ENCODE measurements at places on chromosomes 6 and 20.
A peak's percentile ranks its signal among the peaks of the same experiment; 100 is the strongest.

DNA sequence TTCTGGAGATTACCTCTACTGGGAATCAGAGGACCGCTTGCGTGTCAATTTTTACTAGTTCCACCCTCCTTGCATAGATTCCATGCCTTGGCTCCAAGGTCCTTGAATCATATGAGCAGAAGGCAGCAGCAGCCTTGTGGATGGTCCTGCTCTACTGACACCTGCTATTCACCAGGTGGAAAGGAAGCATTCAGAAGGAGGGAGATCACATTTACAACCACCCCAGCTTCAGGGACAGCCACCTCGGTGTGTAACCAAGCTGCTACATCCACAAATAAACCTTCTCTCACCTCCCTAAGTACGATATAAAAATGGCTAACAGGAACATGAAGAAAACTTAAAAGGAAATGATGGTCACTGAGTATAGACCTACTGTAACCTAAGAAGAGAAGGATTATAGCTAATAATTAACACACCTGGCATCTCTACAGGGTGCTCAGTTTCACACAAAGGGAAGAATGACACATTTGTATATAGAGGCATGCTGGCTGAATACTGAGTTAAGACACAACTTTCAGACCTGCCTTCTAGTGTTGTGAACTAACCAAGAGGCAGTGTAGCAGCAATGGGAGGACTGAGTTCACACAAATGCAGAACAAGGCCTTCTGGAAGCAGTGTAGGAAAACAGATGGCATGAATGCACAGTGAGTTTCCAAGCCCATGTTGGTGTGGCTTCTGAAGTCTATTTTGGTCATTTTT lies 46.3 kb upstream of the SRPK1 start:
- DNase-seq = no peak

DNA sequence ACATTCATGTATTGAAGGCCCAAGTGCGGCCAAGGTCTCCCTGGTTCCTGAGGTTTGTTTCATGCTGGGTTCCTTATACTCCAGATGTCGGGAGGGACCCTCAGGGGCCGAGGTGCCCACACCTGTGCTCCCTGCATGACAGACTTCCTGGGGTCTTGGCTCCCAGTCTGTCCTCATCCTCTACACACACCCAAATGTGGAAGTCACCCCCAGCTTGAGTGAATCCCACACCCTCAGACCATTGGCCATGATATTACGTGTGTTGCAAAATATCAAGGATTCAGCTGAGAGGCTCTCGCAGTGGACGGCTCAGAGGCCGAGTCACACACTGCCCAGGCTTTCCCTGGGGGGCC lies 82.2 kb upstream of the DUSP22 start:
- no peak for DNase-seq

DNA sequence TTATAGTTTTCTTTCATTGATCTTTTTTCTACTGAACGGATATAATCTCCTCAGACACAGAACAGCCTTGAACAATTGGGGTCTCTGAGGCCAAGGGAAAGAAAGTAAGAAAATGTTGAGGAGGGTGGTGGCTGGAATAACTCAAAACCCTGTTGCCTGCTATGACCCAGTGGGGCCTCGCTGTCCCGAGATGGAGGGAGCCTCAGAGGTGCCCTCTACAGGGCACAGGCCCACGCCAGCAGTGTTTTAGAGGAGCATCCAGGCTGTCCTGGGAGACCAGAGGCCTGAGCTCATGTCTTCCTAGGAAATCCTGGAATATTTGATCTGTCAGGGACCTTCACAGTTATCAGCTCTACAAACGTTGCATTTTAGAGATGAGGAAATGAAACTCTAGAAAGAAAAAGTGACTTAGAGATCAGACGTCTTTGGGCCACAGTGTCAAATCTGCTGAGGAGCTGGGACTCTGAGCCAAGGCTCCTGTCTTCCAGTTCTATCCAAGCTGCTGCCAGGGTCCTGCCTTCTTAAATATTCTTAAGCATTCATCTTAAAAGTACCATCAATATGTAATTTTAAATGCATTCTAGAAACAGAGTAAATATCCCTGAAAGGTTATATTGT lies 26.3 kb downstream of the ALDH5A1 start:
- DNase-seq = no peak

DNA sequence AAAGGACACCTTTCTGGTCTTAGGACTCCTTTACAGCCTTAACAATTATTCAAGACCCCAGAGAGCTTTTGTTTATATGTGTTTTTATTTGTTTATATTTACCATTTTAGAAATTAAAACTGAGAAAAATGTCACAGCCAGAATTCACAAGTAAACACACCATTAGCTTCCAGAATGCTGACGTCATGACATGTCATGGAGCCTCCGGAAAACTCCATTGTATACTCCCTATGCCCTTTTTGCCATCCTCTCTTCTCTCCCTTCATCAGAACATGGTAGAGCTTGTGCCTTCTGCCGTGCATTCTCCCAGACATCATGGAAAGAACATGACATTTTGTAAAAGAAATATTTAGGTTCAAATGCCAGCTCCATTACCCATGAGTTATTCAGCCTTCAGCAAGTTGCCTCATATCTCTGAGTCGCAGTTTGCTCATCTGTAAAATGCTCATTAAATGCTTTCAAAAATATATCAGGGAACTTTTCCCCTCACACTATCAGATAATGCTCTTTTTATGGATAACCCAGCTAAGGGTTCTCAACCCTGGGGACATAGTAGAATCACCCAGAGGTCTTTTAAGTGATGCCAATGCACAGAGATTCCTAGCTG lies 27.8 kb downstream of the TNFAIP3 start:
- no peak for DNase-seq

DNA sequence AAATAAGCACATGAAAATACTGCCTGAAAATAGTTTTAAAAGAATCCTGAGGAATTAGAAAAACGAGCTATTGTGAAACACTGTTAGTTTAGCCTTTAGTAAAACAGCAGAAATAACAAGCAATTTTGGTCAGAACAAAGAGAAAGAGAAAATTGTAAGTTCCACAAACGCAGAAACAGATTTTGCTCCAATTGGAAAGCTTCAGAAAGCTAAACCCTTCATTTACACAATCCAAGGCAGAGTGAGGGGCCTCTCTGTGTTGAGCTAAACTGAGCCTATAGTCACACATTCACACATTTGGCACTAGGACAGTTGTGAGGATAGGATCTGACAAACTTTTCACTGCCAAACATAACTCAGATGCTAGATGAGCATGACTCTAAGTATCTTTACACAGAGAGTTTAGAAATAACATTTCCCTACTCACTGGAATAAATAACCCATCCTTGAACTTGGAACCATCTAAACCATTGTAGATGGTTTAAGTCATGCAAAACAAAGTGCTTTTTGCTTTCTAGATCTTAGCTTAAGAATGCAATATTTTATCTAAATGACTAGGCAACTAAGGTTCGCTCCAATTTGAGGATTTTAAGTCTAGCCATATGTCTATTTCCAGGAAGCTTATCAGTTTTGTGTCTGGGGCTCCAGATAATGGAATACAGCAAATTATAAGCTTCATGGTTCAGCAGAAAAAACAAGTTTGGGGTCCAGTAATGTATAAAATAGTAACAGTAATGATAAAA lies 122.6 kb downstream of the SGK1 start:
- DNase-seq = no peak

DNA sequence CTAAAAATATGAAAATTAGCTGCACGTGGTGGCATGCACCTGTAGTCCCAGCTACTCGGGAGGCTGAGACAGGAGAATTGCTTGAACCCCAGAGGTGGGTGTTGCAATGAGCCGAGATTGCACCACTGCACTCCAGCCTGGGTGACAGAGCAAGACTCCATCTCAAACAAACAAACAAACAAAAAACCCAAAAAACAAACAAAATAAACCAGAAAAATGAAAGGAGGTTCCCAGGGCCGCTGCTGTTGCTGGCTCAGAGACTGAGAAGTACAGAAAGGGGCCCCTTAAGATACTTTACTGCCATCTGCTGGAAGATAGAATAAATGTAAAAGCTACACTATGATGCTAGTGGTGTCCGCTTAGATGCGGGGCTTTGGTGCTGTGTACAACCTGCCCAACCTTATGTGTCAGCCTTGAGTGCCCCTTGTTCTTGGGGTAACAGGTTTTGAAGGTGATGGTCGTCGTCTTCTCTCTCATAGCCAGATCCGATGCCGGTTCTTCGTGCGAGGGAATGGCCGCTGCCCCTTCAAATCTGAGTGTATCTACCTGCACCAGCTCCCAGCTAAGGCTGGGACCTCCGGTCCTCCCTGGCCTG lies 2.8 kb upstream of the FANCE start:
- DNase-seq = peak; percentile 58

- no peak for DNase-seq
These were observed 272.2 kb upstream of the THEMIS start for GRCh38 chr6:128172752-128173682.

GRCh38 chr6:49202924-49203536 lies 260.0 kb downstream of the MMUT start:
- DNase-seq = no peak

DNA sequence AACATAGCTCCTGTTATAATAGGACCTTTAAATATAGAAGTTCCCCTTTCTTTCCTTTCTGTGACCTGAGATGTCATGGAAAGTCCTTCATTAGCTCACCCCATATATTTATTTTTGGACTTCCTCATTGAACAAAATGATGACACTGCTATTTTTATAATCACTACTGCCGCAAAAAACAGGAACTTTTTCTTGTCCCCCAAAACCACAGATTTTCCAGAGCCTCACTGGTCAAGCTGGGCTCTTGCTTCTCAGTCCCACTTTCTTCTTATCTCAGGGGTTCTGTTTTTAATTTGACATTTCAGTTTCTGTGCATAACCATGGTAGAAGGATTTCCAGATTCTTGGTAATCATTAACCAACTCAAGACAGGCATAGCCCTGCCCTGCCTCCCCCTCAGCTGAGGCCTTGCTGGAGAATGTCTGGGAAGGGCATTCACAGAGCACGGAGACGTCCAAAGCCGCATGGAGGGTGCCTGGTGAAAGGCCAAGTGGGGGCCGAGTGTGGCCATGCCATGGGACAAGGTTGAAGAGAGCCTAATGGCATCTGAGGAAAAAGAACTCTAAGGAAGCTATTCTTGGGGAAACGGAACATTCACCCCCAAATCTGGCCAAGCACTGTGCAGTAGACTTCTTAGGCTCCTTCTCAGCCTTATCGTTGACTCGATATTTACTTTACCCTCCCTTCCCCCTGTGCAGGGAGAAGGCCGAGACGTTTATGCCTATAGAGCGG lies 73.7 kb downstream of the EDN1 start:
- no peak for DNase-seq

DNA sequence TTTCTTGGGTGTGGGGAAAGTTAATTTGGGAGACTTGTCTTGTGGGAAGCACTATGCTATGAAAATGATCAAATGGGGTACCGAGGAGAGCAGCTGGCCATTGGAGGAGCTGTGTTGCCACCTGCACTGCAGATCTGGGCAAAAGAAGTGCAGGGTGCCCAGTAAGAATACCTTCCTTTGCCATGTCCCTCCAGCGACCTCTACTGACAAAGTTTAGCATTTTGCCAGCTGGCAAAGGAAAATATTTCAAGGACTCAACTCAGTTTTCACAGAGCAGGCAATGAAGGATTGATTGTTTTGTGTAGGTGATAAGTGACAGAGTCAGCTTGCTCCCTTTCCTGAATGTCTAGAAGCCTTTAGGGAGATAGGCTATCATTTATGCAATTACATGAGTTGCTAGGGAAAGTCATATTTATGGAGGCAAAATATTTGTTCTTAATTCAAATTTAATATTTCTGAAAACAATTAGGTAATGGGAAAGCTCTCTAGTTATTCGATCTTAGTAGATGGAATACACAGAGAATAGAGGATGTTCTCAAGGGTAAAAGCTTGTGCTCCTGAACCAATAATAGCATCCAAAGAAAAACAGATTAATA lies 118.4 kb downstream of the FARS2 start:
- no peak for DNase-seq

DNA sequence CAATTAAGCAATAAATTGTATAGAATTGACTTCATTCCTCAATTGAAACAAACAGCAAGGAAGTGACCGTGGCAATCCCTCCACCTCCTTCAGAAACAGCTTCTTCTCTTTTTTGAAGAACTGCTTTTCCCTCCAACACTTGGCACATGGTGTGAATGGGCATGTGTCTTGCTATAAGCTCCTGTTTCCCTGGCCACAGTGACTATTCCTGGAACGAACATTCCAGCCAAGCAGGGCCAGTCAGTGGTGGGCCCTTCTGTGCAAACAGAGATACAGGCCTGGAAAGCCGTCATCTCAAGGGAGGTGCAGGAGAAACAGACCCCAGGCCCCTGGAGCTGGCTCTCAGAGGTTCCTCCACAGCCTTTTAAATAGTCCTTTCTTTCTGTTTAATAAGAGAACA lies 6.9 kb downstream of the TXNDC5 start:
- no peak for DNase-seq

DNA sequence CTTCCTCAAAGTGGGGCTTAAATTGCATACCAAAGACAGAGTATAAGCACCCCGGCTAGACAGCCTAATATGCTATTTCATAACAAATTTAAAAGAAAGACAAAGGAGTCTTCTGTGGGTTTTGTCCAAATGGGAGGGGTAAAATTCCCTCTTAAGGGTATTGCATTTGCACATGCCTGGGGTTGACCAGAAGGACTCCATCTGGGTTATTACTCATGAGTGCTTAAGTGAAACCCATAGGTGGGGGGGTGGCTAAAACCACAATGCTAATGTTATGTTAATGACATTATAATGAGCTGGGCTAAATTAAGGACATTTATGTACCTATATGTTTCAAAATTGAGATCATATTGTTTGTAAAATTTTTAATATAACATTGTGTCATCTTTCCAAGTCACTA lies 15.0 kb downstream of the IMPG1 start:
- no peak for DNase-seq
